MCF 10A (cell line): ENCODE measurements at places on chromosomes 7 and 10. TPM values are rescaled to one million over a fixed set of nuclear protein-coding genes. Genes with fewer than 3 reads are reported as not detected.
A peak's percentile ranks its signal among the peaks of the same experiment; 100 is the strongest.

DNA sequence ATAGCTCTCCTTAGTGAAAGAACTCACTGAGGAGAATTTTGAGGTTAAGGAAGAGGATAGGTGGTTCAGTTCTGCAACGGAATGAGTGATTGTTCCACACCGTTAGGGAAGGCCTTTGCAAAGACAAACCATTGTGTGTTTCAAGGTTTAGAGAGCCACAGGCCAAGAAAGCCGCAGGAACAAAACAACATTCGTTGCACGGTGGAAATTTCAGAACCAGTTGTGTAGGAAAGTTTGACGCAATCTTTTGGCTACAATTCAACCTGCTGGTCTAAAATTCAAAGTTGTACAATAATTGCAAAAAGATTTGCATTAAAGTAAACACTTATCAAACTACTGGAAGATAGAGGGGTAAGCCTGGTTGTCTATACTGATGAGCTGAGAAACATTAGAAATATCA lies 91.4 kb downstream of the FAM107B start:
- H3K27me3 ChIP-seq, result no peaks in the 10 kb centered on the region
- no peak overlapping the region for H3K27ac ChIP-seq
- H3K4me3 ChIP-seq, result no peak overlapping the region
- DNase-seq, result no peak

- H3K27me3 ChIP-seq, result no peaks in the 10 kb centered on the region
- no peak overlapping the region for H3K4me3 ChIP-seq
- no peaks in the 10 kb centered on the region for H3K4me1 ChIP-seq
- no peak overlapping the region for H3K27ac ChIP-seq
- no peaks in the 10 kb centered on the region for H3K36me3 ChIP-seq
Observed at GRCh38 chr7:124784879-124785818, 19.6 kb upstream of the GPR37 start.

The OPALIN gene
- total RNA-seq, result not detected in 2 replicates

DNA sequence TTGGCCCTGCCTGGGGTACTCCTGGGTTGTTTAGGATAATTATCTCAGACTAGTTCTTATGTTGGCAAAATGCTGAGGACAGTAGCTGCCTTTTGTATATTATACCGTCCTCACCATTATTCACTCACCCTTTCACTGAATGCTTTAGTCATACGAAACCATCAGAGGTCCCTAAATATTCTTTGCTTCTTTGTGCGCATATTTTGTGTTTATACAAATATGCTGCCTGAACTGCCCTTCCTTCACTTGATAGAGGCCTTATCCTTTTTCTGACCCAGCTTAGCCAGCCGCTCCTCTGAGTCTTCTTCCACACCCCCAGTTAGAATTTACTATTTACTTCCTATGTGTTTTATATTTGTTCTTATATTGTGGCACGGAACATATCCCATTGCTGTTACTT lies 70.2 kb upstream of the OSBPL3 start:
- H3K4me1 ChIP-seq, result peaks cover 6% of the 10 kb centered on the region
- DNase-seq, result no peak
- H3K27me3 ChIP-seq, result no peaks in the 10 kb centered on the region
- H3K36me3 ChIP-seq, result no peaks in the 10 kb centered on the region
- no peak overlapping the region for H3K27ac ChIP-seq
- H3K4me3 ChIP-seq, result no peak overlapping the region

DNA sequence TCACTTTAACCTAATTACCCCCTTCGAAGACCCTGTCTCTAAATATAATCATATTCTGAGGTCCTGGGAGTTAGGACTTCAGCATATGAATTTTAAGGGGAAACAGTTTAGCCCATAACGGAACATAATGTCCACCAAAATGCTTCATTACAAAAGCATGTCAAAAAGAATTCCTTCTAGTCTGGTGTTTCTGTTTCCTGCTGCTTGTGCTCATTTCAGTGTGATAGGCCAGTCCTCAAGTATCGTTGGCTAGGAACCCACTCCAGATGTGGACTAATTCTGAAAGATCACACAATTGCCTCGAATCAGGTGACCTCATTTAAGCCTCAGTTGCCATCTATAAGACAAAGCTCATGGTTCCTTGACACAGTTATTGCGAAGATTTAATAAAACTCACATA lies 29.6 kb downstream of the INPP5F start:
- no peak overlapping the region for H3K4me3 ChIP-seq
- no peak for DNase-seq
- H3K27me3 ChIP-seq, result no peaks in the 10 kb centered on the region
- H3K4me1 ChIP-seq, result peaks cover 9% of the 10 kb centered on the region

DNA sequence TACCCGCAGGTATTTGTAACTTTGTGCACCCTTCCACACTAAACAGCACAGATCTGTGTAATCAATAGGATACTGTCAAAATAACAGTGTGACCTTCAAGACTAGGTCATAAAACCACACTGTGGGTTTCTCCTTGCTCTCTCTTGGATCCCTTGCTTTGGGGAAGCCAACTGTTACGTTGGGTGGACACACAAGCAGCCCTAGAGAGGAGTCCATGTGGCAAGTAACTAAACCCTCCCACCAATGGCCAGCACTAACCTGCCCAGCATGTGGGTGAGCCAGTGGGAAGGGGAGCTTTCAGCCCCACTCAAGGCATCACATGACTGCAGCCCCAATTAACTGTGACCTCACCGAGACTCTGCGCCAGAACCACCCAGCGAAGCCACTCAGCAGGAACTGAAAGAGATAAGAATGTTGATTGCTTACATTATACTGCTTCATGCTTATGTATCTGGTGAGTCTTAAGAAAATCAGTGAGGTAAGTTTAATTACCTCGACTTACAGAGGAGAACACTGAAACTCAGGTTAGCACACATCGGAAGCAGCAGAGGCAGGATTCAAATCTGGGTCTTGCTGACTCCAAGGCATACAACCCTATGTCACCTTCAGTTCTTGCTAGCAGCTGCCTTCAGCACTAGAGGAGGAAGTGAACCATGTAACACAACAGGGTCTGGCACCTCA lies 9.4 kb upstream of the ZC3HAV1 start:
- H3K27me3 ChIP-seq, result peaks cover 9% of the 10 kb centered on the region
- no peak for DNase-seq
- H3K4me3 ChIP-seq, result no peak overlapping the region
- H3K4me1 ChIP-seq, result peaks cover 18% of the 10 kb centered on the region
- peak overlapping the region; percentile 47 for H3K27ac ChIP-seq

The GNGT1 gene
- total RNA-seq, result not detected in 2 replicates

The OLAH gene
- 1.4 and 2.1 TPM in 2 replicates for total RNA-seq

The AIMP2 gene
- 72.6 and 113 TPM in 2 replicates for total RNA-seq

DNA sequence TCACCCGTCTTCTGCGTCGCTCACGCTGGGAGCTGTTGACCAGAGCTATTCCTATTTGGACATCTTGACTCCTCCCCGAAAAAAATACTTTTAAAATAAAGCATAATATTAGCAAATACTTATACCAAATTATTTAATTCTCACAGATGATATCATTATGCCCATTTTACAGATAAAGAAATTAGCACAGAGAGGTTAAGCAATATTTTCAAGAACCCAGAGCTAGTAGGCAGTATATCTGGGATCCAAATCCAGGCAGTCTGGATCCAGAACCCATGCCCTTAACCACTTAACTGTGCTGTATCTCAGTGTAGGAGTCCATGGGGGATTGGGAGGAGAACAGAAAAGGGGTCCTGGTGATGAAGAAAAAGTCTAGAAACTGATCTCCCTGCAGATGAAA lies 6.1 kb downstream of the IQUB start:
- H3K27me3 ChIP-seq, result peaks cover 16% of the 10 kb centered on the region
- DNase-seq, result no peak
- H3K27ac ChIP-seq, result no peak overlapping the region
- no peak overlapping the region for H3K4me3 ChIP-seq

GRCh38 chr10:124298891-124299290 lies 119.8 kb downstream of the OAT start:
- H3K4me3 ChIP-seq, result no peak overlapping the region
- H3K36me3 ChIP-seq, result no peaks in the 10 kb centered on the region
- no peak for DNase-seq
- peaks cover 8% of the 10 kb centered on the region for H3K4me1 ChIP-seq

DNA sequence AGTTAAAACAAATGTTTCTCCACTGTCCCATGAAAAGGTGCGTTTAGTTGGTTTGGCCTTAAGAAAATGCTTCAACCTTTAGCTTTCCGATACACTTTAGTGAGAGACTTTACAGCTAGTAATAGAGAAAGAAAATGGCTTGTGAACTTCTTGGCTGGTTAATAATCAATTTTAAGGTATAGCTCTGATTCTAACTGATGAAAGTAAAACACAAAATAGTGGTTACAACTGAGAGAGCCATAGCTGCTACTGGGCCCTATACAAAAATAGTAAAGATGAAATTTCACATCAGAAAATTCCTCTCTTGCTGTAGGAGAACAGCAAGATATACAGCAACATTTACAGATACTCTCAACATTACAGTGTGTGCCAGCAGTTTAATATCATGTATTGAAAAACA lies 371.4 kb downstream of the PHTF2 start:
- H3K4me3 ChIP-seq, result no peak overlapping the region
- no peaks in the 10 kb centered on the region for H3K36me3 ChIP-seq
- H3K27me3 ChIP-seq, result peaks cover 67% of the 10 kb centered on the region
- no peak overlapping the region for H3K27ac ChIP-seq

The TMEM176A gene
- not detected in 2 replicates for total RNA-seq

The TWIST1 gene
- total RNA-seq, result 16.1 and 18.9 TPM in 2 replicates

The SDK1 gene
- total RNA-seq, result 1.5 and 3.3 TPM in 2 replicates

DNA sequence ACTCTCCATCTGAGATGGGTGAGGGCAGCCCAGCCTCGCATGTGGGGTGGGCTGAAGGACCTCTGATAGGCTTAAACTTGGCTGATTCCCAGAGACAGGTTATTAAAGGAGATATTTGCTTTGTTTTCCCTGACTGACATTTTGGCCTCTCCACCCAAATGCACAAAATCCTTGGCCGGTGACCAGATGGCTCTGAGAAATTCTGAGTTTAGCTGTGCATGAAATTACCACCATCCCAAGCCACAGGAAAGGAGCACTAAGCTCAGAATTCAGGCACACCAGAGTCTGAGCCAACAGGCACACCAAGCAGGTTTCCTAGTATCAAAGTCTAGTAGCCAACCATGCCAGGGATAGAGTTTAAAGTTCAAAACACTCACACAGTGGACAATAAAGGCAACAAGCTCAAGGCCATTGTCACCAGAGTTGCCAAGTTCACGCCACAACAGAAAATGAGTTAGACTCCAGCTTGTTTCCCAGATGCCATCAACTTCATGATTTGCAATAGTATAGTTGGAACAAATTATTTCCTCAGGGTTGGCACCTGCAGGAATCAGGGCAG lies 387.6 kb downstream of the KCNMA1 start:
- H3K36me3 ChIP-seq, result peaks cover 5% of the 10 kb centered on the region
- no peak overlapping the region for H3K4me3 ChIP-seq
- H3K4me1 ChIP-seq, result peaks cover 17% of the 10 kb centered on the region
- H3K27ac ChIP-seq, result no peak overlapping the region
- H3K27me3 ChIP-seq, result no peaks in the 10 kb centered on the region
- DNase-seq, result no peak

DNA sequence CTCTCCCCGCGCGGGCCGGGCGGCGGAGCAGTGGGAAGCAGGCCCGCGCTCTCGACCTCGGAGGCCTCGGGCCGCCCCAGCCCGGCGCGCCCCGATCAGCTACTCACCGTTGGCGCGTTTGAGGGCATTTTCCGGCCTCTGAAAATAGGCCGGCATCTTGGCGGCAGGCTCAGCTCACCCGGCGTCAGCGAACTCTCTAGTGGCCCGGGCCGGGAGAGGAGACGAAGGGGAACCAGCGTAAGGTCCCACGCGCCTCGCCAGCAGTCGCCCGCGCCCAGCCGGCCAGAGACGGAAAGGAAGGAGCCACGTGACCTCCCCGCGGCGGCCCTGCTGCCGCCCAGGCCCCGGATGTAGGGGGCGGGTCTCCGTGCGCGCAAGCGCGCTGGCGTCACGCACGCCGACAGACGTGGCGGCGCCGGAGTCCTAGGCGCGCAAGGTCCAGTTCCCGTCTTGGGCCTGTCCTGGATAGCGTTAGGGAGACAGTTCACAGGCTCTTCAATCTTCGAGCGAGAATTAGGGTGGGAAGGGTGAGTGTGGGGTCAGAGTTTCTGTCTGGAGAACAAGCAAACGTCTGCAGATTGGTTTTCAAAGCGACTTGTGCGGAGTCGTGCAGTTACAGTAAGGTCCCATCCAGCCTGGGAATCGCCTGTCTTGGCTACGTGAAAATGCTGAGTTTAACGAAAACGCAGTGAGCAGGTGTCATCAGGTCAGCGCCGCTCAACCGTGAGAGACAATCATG lies at the start of gene EIF3A:
EIF3A (minus strand) TSS at position 297 of the 739 bp plus-strand sequence; CDS start at position 156, 141 bp downstream.
- peak within 1 kb of the TSS; percentile 100 for H3K4me3 ChIP-seq
- peaks cover 31% of the 10 kb centered on the region for H3K36me3 ChIP-seq
- H3K27me3 ChIP-seq, result no peaks in the 10 kb centered on the region
- H3K27ac ChIP-seq, result peak within 1 kb of the TSS; percentile 94
- peak; percentile 89 for DNase-seq

GRCh38 chr7:15561835-15562234 lies at the start of gene AGMO:
TSS of gene AGMO (minus strand) at chr7:15562015.
- no peaks in the 10 kb centered on the region for H3K4me1 ChIP-seq
- no peak within 1 kb of the TSS for H3K27ac ChIP-seq
- H3K4me3 ChIP-seq, result no peak within 1 kb of the TSS
- DNase-seq, result no peak
- H3K27me3 ChIP-seq, result peaks cover 81% of the 10 kb centered on the region

DNA sequence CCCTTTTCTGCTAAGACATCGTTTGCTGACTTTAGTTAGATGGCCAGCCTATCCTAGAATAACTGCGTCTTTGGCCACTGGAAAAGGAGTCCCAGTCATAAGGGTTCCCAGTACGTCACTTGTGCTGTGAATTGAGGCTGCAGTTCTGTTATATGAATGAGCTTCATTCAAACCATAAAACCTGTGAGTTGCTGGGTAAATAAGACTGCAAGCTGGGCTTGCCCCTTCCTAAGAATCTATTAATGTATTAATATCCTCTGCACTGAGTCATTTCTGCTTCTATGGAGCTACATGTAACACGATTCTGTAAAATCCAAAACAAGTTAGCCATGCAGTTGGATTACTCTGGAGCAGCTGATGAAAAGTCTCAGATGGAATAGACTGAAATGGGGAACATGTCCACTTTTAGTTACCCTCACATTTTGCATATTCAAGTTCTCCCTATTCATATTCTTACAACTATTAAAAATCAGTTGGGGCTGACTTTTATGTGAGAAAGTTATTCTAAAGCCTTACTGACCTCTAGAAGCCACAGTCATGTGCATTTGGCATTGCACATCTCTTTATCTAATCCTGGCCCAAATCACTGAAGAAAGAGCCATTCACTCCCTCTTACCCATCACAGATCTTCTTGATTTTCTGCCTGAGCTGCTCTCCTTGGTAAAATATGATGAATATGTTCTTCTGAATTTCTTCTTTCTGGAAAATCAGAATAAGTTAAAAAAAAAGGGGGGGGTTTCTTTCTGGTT lies 41.8 kb upstream of the TMEM213 start:
- H3K27ac ChIP-seq, result no peak overlapping the region
- no peaks in the 10 kb centered on the region for H3K36me3 ChIP-seq
- H3K27me3 ChIP-seq, result no peaks in the 10 kb centered on the region
- DNase-seq, result no peak
- peaks cover 9% of the 10 kb centered on the region for H3K4me1 ChIP-seq
- no peak overlapping the region for H3K4me3 ChIP-seq

The MNX1 gene
- 0.42 and 0.47 TPM in 2 replicates for total RNA-seq
